ENCODE measurements at places on chromosomes 16 and 17. TPM values are rescaled to one million over a fixed set of nuclear protein-coding genes. Genes with fewer than 3 reads are reported as not detected.

- DNase-seq = no peak
These were observed 16.3 kb downstream of the RANBP10 start for GRCh38 chr16:67790071-67790470.

HOXB6 gene
- polyA plus RNA-seq = 0.80 TPM

TBC1D3H gene
- not detected for polyA plus RNA-seq

TMEM88 gene
- polyA plus RNA-seq = 23.0 TPM

DNA sequence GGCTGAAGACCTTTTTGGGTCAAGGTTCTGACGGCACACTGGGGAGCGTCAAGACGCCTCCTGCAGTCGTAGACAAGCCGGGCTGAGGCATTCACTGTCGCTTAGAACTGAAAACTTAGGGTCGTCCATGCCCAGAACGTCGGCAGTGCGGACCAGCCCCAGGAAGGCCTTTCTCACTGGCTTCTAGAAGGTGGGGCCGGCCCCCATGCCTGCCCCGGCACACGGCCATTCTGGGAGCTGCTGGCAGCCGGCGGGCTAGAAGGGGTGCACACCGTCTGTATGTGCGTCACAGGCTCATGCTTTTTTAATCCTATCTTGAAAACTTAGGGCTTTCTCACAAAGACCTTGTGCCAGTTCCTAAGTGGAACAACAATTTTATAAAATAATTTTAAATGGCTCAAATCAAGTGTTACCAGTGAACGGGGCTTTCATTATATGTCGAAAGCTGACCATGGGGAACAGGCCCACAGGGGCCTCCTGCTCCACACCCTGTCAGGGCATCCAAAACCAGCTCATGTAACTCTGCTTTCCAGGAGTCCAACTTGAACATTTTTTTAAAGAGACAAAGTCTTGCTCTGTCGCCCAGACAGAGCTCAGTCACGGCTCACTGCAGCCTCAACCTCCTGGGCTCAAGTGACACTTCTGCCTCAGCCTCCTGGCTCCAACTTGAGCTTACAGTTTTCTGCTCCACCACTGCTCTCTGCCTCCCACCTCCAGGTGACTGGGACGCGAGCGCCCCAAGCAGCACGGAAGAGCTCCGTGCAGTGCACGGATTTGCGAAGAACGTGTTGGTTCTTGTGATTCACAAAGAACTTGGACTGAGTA is 111.2 kb downstream of the ANKRD11 start:
- DNase-seq = no peak

GRCh38 chr17:77420095-77420803 is 279.5 kb downstream of the SEC14L1 start:
- DNase-seq = no peak

- peak; percentile 95 for DNase-seq
These were observed 1.2 kb downstream of the KDM6B start for GRCh38 chr17:7834957-7835813.

TPSD1 gene
- 0.49 TPM for polyA plus RNA-seq

Data from forelimb muscle (tissue), 1 donor.